Activated CD8-positive, alpha-beta memory T cell treated with anti-CD3 and anti-CD28 coated beads, Interleukin-2, amount 10 ng/mL, durations not matched to agents 7 days and 5 days (primary cell): ENCODE measurements at places on chromosomes 11 and 22. TPM values are rescaled to one million over a fixed set of nuclear protein-coding genes. Genes with fewer than 3 reads are reported as not detected.

GRCh38 chr11:100719809-100720221, 32.7 kb downstream of the ARHGAP42 start:
- H3K36me3 ChIP-seq: no peaks in the 10 kb centered on the region
- no peaks in the 10 kb centered on the region for H3K4me1 ChIP-seq
- no peak overlapping the region for H3K27ac ChIP-seq

DNA sequence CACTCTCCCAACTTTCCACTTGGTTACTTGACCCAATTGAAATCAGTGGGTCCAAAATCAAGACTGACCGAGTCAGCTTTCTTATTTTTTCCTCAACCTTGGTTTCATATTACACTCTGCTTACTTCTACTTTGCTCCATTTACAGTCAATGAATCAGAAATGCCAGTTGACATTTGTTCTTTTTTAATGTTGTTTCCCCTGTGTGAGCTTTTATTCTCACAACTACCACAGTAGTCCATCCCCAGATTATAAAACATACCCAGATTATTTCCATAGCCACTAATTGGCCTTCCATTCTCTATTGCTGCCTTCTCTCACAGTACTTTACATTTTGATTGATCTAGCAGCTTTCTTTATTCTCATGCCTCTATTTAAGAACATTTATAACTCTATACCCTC, 50.0 kb downstream of the DNAJC24 start:
- H3K36me3 ChIP-seq: peaks cover 7% of the 10 kb centered on the region
- no peak overlapping the region for H3K4me3 ChIP-seq
- no peaks in the 10 kb centered on the region for H3K27me3 ChIP-seq
- H3K4me1 ChIP-seq: no peaks in the 10 kb centered on the region

- H3K27me3 ChIP-seq: no peaks in the 10 kb centered on the region
- no peaks in the 10 kb centered on the region for H3K36me3 ChIP-seq
- H3K4me3 ChIP-seq: no peak overlapping the region
- H3K4me1 ChIP-seq: peaks cover 12% of the 10 kb centered on the region
Observed at GRCh38 chr11:46949297-46949696, 12.7 kb downstream of the CSTPP1 start.

GRCh38 chr22:45310331-45310976, 720 bp downstream of the FAM118A start:
- peak overlapping the region; percentile 71 for H3K27ac ChIP-seq
- peaks cover 36% of the 10 kb centered on the region for H3K4me1 ChIP-seq
- H3K36me3 ChIP-seq: peaks cover 12% of the 10 kb centered on the region

GRCh38 chr22:39263626-39264348, 19.0 kb upstream of the PDGFB start:
- no peak overlapping the region for H3K27ac ChIP-seq
- peaks cover 10% of the 10 kb centered on the region for H3K4me1 ChIP-seq
- DNase-seq: no peak
- no peak overlapping the region for H3K4me3 ChIP-seq

DNA sequence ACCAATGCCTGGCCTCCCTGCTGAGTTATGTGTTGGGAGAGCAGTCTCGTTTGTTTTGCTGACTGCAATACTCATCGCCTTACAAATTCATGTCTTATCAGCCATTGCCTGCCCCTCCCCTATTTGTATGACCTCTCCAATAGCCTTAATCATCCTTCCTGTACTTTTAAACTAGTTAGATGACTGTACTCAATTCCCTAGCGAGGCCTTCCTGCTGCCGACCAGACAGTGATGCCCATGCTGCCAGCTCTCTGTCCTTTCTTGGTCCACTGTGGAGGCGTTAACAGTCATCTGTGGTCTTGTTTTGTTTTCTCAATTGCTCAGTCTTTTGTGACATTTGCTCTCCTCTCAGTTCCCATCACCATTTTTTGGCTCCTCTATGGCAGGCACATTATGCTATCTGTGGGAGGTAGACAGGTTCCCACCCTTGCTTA, 20.3 kb upstream of the YPEL1 start:
- H3K36me3 ChIP-seq: peaks cover 28% of the 10 kb centered on the region
- H3K27ac ChIP-seq: no peak overlapping the region
- H3K4me1 ChIP-seq: peaks cover 23% of the 10 kb centered on the region
- no peak for DNase-seq

DNA sequence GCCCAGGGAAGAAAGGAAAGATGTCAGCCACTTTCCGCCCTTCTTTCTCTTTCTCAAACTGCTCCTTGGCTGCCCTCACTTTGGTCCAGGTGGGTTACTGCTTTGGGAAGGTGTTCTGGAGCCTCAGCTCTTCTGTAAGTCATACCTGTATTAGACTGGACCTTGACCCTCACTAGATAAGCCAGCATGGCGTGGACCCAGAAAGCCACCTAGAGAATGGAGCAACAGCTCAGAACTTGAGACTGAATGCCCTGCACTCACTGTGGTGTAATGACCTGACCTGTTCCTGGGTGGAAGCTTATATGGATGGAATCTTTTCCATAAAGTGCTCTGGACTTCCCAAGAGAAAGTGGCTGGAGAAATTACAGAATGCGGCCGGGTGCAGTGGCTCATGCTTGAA, 15.6 kb downstream of the ACP2 start:
- no peaks in the 10 kb centered on the region for H3K27me3 ChIP-seq
- H3K4me3 ChIP-seq: no peak overlapping the region
- peaks cover 33% of the 10 kb centered on the region for H3K4me1 ChIP-seq
- H3K36me3 ChIP-seq: peaks cover 51% of the 10 kb centered on the region
- DNase-seq: no peak

- peaks cover 15% of the 10 kb centered on the region for H3K4me1 ChIP-seq
- no peak overlapping the region for H3K27ac ChIP-seq
- H3K27me3 ChIP-seq: no peaks in the 10 kb centered on the region
- H3K36me3 ChIP-seq: peaks cover 10% of the 10 kb centered on the region
Observed at GRCh38 chr11:95915051-95915450, 8.9 kb downstream of the MTMR2 start.

DNA sequence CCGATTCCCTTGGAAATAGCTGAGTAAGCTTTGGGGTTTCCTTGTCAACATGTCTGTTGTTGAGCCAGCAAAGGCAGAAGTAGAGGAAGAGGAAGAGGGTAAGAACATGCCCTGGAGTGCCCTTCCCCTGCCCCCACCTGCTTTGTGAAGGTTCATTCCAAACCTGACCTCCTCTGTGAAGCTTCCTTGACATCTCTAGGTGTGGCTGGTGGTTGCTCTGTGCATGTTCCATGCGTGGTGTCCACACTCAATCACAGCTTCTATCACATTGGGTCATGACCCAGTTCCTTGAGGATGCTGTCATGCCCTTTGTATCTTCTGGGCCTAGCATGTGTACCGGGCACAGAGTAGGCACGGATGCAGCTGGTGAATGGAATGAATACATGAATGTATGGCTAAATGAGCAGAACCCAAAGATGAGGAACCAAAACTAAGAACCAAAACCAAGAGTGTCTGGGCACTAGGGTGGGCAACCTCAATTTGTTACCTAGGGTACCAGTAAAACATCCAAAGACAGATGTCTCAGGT, 23.7 kb upstream of the FXYD6 start:
- H3K4me1 ChIP-seq: peaks cover 9% of the 10 kb centered on the region
- H3K27ac ChIP-seq: no peak overlapping the region
- H3K27me3 ChIP-seq: peaks cover 14% of the 10 kb centered on the region

- no peak for DNase-seq
- no peaks in the 10 kb centered on the region for H3K36me3 ChIP-seq
- H3K4me3 ChIP-seq: no peak overlapping the region
Observed at GRCh38 chr11:79244241-79244772, 196.5 kb downstream of the TENM4 start.

- peak overlapping the region; percentile 79 for H3K4me3 ChIP-seq
- peaks cover 4% of the 10 kb centered on the region for H3K27me3 ChIP-seq
- H3K36me3 ChIP-seq: peaks cover 3% of the 10 kb centered on the region
- H3K4me1 ChIP-seq: peaks cover 87% of the 10 kb centered on the region
- peak; percentile 82 for DNase-seq
- peak overlapping the region; percentile 92 for H3K27ac ChIP-seq
Observed at GRCh38 chr22:24429411-24430365, 2.3 kb downstream of the ADORA2A start.

DNA sequence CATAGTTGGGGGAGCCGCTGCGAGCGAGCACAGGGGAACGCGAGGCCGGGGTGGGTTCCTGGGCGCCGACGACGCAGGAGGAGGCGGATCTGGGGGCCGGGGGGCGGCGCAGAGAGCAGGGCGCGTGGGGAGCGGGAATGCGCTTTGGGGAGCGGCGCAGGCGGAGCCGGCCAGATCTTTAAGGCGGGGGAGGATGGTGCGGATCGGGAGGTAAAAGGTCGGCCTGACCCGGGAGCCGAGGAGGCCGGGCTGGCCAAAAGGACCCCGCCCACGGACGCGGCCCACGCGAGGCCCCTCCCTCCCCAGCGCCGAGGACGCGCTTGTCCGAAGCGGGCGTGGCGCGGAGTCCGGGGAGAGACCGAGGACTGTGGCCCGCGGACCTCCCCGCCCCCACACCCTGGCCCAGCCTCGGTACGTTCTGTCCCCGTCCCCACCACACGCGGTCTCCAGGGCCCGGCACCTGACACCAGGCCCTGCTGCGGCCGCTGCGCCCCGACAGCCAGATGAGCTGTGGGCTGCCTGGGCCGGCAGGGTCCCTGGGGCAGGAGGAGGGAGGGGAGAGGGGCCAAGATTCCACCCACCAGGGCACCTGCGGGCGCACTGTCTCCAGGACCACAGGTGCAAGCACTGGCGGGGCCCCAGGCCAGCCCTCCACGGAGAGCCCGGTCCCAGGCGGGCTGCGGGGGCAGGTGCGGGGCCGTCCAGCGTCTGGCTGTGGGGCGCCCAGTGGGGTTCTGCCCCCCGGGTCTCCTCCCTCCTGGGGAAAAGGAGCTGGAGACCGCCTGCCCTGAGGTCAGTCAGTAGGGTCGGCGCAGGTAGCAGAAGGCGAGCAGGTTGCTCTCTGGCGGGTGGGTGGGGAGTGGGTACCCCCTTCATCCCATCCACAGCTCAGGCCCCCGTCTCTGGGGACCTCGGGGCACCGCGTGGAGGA, 10.9 kb downstream of the PIM3 start:
- peak overlapping the region; percentile 71 for H3K4me3 ChIP-seq
- H3K27me3 ChIP-seq: no peaks in the 10 kb centered on the region
- peak overlapping the region; percentile 88 for H3K27ac ChIP-seq
- H3K36me3 ChIP-seq: no peaks in the 10 kb centered on the region
- no peak for DNase-seq

DNA sequence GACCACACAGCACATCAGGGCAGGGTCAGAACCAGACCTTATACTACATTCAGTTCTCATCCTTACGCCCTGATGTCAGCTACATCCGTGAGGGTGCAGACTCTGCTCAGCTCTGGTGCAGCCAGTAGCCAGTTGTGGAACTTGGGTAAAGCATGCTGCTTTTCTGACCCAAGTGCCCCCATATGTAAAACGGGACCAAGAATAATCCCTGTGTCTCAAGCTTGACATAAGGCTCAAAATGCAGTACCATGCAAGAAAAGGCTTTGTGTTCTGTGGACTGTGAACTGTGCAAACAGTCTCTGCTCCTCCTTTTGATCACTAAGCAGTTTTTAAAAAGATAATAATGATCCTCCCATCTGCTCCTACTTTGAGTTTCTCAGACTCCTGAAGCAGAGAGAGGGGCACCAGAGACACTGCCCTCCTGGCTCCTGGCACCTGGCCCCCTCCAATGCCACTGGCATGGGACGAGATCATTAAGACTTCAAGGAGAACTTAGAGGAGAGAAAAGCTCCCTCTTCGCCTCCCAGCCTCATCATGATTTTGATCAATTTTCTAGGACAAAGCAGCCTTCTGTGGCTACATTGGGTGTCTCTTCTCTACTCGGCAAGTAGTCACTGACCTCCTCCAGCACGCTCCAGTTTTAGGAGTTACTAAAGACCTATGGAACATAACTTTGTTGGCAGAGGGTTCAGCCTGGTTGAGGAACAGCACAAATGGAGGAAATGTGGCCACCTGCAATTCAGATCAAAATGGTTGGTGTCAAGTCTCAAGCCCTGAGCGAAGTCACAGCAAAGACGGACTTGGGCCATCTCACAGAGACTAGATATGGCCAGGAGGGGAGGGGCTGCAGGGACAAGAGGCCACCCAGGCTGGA, 23.9 kb downstream of the IL10RA start:
- peaks cover 99% of the 10 kb centered on the region for H3K4me1 ChIP-seq
- H3K27ac ChIP-seq: peak overlapping the region; percentile 49
- no peak overlapping the region for H3K4me3 ChIP-seq
- no peaks in the 10 kb centered on the region for H3K27me3 ChIP-seq
- DNase-seq: no peak

- no peak for DNase-seq
- H3K27ac ChIP-seq: no peak overlapping the region
- H3K4me1 ChIP-seq: no peaks in the 10 kb centered on the region
- H3K27me3 ChIP-seq: peaks cover 24% of the 10 kb centered on the region
- no peak overlapping the region for H3K4me3 ChIP-seq
- no peaks in the 10 kb centered on the region for H3K36me3 ChIP-seq
Observed at GRCh38 chr11:16935518-16936302, 78.5 kb downstream of the PLEKHA7 start.

- no peak for DNase-seq
- no peak overlapping the region for H3K27ac ChIP-seq
- no peaks in the 10 kb centered on the region for H3K36me3 ChIP-seq
- H3K4me3 ChIP-seq: no peak overlapping the region
Observed at GRCh38 chr11:62981743-62982142, 3.0 kb downstream of the SLC22A6 start.

DNA sequence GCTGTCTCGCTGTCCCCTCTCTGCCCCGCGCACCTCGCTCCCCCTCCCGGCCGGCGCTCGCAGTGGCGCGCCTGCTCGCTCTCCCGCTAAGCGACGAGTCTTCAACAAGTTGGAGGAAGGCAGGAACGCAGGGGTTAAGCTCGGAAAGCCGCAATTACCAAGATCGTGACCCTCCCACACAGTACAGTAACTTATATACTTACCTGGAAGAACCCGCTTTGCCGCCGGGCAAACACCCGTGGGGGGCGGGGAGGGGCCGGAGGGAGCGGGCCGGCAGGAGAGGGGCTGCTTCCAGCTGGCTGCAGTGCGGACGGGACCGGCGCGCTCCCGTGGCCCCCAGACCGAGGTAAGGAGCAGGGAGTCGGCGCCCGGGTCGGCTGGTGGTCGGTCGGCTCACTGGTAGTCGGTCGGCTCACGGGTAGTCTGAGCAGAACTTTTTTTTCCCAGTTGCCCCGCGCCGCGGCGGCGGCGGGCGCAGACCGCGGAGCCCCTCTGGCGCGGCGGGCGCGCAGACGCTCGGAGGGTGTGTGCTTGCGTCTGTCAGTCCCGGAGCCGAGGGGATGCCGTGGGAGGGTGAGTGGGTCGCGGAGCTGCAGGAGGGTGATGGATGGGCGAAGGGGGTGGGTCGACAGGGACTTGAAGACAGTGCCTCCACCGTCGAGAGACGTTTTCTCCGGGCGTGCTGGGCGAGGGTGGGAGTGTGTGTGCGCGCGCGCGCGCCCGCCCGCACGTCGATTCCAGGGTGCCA, 101.2 kb upstream of the HSD17B12 start:
- peaks cover 3% of the 10 kb centered on the region for H3K36me3 ChIP-seq
- DNase-seq: peak; percentile 56
- H3K27ac ChIP-seq: no peak overlapping the region
- peaks cover 97% of the 10 kb centered on the region for H3K27me3 ChIP-seq

The MS4A6E gene
- total RNA-seq: not detected

The EP300 gene
- total RNA-seq: 61.1 TPM

The SYCE3 gene
- 0.96 TPM for total RNA-seq

The XNDC1N gene
- 14.8 TPM for total RNA-seq

The RPS13 gene
- total RNA-seq: 683 TPM

The POU2AF3 gene
- total RNA-seq: not detected

The PHETA2 gene
- total RNA-seq: 2.5 TPM

The ACP2 gene
- total RNA-seq: 29.7 TPM

The BAIAP2L2 gene
- total RNA-seq: 0.70 TPM

The ST3GAL4 gene
- total RNA-seq: 8.8 TPM

The IL17REL gene
- total RNA-seq: not detected

The TPCN2 gene
- 20.6 TPM for total RNA-seq

The OTUB1 gene
- total RNA-seq: 90.1 TPM

The PEX16 gene
- total RNA-seq: 53.9 TPM
